ENCODE measurements at places on chromosomes 11 and 22.
A peak's percentile ranks its signal among the peaks of the same experiment; 100 is the strongest.

DNA sequence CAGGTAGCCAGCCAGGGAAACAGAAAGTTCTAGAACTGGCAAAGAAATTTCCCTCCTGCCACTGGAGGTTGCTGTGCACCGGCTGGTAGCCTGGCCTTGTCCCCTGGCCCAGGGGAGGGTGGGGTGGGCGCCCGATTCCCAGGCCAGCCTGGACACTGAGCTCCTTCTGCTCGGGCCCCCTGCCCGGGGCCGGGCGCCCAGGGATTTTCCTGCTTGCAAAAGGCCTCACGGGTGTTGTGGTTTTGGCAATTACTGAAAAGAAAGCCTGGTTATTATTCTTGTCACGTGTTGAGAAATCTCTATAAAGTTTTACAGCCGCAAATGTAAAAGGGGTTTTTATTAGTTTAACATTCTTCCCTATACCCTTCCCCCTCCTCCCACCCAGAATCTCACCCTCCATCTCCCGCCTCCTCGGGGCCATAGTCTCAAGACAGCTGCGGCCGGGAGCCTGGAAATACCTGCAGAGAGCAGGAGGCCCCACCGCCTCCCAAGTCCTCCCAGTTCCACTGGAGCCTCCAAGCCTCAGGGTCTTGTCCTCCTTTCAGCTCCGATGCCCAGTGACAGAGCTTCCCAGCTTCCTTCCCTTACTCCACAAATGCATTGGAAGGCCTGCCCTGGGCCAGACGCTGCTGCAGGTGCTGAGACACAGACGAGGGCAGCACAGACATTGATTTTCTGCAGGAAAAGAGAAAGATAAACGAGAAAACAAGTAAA is 1515.6 kb downstream of the TBC1D22A start:
- DNase-seq, result peak; percentile 65

- DNase-seq, result no peak
These were observed 391.3 kb downstream of the JRKL start for GRCh38 chr11:96781082-96781481.

DNA sequence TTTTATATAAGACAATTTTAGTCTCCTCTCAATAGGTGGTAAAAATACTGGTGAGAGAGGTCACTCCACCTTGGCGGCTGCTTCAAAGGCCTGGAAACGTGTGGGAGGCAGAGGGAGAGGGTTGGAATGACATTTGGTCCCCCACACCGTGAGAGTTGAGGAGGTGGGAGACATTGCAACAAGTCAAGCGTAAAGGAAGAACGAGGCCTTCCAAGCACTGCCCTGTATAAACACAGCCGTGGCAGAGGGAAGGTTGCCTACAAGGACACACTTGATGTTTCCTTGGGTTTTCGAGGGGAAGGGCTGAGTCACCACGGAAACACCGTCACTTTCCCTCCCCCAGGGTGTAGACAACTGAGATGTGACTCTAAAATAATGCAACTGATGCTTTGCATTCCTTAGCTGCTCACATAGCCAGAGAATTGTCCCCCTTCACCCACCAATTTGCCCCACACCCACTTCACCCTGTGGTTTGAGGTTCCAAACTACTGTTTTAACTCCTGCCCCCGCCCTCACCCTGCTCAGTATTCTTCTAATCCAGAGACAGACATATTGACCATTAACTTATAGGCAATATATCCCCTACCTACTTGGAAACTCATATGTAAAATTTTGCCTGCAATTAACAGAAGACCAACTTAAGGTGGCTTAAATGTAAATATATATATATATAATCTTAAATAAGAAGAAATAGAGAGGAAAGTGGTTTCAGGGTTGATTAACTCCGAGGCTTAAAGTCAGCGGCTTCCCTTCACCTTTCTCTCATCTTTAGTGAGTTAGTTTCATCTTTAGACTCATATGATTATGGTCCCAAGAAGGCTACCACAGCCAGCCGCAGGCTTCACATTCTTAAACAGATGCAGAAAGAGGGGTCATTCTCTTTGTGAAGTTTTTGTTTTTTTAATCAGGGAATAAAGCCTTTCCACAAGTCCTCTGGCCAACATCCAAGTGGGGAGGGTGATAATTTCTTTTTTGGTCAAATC is 54.1 kb upstream of the BDNF start:
- no peak for DNase-seq

- peak; percentile 16 for DNase-seq
These were observed 167.2 kb upstream of the ZBED5 start for GRCh38 chr11:11025087-11025486.

- DNase-seq, result no peak
These were observed 1.0 kb downstream of the FUT4 start for GRCh38 chr11:94544646-94545263.

DNA sequence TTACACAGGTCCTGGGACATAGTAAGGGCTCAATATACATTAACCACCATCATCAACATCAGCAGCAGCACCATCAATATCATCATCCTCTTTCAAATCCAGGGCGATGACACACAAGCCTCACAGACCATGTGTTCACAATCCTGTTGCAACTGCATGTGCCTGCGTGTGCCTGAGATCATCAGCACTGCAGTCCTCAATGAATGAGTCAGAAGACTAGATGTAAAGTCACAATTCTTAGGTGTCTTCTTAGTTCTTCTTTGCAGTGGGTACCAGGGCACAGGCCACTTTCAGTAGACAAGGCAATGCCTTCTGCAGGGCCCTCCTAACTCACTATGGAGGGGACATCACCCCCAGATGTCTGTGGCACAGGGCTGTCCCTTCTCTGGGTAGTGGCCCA is 111.1 kb downstream of the MYO18B start:
- DNase-seq, result no peak

GRCh38 chr11:122717264-122717867 is 61.8 kb downstream of the UBASH3B start:
- DNase-seq, result no peak

GRCh38 chr22:37898441-37899181 is 7.5 kb upstream of the MICALL1 start:
- DNase-seq, result peak; percentile 89

GRCh38 chr22:45551310-45552016 is 48.8 kb downstream of the FBLN1 start:
- DNase-seq, result peak; percentile 26

DNA sequence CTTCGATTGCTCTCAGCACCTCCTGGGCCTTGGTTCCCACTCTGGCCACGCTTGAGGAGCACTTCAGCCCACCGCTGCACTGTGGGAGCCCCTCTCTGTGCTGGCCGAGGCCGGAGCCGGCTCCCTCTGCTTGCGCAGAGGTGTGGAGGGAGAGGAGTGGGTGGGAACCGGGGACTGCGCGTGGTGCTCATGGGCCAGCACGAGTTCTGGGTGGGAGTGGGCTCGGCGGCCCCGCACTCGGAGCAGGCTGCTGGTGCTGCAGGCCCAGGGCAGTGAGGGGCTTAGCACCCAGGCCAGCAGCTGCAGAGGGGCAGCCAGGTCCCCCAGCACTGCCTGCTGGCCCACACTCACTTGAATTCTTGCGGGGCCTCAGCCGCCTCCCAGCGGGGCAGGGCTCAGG is 12.2 kb downstream of the OR4B1 start:
- DNase-seq, result no peak

DNA sequence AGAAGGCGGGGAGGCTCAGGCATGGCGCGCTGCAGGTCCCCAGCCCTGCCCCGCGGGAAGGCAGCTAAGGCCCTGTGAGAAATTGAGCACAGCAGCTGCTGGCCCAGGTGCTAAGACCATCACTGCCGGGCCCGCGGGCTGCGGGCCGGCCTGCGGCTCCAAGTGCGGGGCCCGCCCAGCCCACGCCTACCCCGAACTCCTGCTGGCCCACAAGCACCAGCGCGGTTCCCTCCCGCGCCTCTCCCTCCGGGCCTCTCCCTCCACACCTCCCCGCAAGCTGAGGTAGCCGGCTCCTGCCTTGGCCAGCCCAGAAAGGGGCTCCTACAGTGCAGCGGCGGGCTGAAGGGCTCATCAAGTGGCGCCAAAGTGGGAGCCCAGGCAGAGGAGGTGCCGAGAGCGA is 4.6 kb upstream of the RDX start:
- no peak for DNase-seq

DNA sequence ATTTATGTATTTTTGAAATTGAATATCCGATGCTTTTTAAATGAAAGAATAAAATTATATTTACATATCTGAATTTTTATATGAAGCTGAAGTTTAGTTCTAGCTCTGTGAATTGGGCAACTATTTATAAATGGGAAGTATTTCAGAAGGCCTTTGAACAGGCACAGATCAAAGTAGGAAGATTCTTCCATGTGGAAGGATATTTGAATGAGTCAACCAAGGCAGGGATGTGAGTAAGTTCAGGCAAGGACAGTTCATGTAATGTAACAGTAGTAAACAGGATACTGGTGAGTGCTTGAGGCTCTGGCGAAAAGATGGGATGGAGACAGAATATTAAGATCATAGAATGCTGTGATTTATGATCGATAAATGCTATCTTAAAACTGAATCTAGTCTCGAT is 417.8 kb upstream of the CCDC179 start:
- no peak for DNase-seq

DNA sequence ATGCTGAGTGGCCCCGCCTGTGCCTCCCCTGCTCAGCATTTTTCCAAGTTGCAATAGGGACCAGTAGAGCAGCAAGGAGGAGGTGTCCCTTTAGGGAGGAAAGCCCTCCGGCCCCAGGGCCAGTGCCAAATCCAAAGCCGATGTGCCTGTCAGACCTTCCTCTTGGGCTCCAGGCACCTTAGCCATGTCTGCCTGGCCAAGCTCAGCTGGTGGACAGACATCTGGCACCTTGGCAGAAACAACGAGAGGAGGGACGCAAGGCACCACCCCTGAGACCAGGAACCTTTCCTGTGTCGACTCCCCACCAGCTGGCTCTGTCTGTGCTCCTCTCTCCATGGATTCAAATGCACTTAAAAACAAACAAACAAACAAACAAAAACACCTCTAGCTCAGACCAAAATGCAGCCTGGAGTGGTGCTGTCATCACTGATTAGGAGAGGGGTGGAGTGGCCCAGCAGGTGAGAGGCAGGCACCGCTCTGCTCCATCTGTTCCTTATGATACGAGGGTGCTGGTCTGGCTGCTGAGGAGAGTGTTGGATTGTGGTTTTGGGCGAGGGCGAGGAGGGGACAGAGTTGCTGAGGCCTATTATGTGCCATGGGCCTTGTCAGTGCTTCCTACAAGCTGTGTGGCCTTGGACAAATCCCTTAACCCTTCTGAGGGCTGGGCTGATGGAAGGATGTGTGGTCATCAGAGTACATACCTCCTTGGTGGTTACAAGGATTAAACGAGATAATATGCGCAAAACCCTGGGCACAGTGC is 46.2 kb downstream of the TP53I11 start:
- DNase-seq, result no peak

- no peak for DNase-seq
These were observed 82.1 kb downstream of the CECR2 start for GRCh38 chr22:17451316-17451715.

DNA sequence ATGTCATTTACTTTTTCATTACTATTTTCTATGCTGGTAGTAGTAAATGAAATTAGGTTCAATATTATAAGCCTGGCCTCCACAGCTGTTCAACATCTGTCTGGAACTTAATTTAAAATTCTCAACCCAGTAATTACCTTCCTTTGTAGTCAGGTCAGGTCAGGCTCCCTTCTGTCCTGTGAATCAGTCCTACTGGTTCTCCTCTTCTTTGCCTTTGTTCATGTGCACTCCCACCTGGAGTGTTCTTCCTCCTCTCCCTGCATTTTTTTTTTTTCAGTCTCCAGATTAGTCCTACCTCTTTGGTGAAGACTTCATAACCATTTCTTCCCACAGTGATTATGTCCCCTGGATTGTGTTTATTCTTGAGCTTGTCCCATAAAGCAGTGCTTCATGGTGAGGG is 67.9 kb downstream of the DKK3 start:
- DNase-seq, result no peak

- DNase-seq, result no peak
These were observed 5.8 kb downstream of the THRSP start for GRCh38 chr11:78069465-78069864.

- DNase-seq, result no peak
These were observed 88.6 kb downstream of the PLEKHA7 start for GRCh38 chr11:16925561-16926065.

- DNase-seq, result no peak
These were observed 223.5 kb upstream of the BLID start for GRCh38 chr11:122339436-122340060.

DNA sequence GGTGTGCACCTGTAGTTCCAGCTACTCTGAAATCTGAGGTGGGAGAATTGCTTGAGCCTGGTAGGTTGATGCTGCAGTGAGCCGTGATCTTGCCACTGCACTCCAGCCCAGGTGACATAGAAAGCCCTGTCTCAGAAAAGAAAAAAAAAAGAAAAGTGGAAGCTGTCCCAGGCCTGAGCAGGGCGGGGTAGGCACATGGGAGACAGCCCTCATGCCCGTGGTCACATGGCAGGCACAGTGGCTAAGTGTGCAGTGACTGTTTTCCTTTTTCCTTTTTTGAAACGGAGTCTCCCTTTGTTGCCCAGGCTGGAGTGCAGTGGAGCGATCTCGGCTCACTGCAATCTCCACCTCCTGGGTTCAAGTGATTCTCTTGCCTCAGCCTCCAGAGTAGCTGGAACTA is 7.8 kb downstream of the OTUB1 start:
- no peak for DNase-seq

DNA sequence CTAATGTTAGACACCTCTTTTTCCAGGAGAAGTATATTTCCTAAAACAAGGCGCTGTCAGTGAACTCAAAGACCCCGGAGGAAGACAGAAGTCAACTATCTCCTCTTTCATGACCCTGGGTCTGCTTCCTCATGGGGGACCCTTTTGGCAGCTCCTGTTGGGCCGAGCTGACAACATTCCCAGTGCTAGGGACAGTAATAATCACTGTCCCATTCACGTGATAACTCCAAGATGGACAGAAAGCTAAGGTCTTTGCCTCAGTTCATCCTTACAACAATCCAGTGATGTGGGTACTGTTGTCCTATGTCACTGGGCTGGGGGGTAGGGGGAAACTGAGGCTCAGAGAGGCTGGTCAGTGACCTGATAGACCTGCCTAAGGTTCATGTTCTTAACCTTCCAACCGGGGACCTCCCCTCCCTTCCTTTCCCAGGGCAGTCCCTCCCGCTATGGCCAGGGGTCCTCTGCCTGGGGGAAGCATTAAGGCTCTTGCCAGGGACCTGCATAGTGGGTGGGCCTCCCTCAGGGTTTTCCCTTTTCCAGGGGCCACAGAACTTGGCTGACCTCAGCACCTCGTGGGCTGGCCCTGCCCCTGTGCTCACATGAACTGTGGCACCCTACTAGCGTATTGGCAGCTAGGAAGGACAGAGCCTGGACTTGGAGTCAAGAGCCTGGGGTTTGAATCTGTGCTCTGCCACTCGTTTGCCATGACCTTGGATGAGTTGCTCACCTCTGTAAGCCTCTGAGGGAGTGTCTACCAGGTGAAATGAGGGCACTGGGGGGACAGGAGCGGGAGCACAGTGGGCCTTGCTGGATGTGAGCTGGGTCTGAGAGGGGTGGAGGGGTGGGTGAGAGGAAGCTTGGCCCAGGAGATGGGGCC is 53.6 kb downstream of the LRRC32 start:
- DNase-seq, result no peak

- no peak for DNase-seq
These were observed 15.1 kb downstream of the RAB30 start for GRCh38 chr11:83056611-83057010.

DNA sequence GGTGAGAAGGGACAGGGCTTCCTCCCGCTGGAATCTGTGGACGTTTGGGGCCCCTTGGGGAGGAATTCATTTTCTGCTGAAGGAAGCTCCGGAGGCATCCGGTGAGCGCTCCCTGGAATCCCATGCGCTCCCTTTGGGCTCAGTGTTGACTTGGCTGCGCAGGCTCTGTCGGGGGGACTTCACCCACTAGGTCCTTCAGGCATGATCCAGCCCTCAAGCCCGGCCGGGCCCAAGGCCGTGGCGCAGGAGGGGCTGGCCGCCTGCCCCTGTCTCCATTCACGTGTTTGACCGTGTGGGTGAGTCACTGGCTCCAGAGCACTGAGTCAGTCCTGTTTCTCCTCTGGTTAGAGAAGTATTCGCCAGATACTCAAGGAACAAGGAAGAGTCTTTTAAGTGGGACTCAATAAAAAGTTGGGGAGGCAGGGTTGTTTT is 1.4 kb downstream of the CTTN start:
- DNase-seq, result no peak
